ENCODE measurements at places on chromosomes 4 and X.

DNA sequence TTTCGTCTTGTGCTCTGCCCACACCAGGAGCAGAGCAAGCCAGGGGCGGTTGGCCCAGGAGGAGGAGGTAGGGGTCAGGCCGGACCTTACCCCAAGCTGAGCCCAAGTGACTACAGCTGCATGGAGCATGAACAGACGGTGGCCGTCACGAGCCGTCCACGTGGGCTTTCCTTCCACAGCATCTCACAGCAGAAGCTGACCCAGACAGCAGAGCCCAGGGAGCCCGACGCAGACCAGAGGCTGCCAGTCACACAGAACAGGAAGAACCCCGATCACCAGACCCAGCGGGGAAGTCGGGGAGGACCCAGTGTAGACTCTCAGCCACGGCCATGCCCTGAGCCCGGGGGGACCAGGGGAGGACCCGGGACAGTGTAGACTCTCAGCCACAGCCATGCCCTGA, 58.0 kb downstream of the FAM53A start:
- no peak for DNase-seq

DNA sequence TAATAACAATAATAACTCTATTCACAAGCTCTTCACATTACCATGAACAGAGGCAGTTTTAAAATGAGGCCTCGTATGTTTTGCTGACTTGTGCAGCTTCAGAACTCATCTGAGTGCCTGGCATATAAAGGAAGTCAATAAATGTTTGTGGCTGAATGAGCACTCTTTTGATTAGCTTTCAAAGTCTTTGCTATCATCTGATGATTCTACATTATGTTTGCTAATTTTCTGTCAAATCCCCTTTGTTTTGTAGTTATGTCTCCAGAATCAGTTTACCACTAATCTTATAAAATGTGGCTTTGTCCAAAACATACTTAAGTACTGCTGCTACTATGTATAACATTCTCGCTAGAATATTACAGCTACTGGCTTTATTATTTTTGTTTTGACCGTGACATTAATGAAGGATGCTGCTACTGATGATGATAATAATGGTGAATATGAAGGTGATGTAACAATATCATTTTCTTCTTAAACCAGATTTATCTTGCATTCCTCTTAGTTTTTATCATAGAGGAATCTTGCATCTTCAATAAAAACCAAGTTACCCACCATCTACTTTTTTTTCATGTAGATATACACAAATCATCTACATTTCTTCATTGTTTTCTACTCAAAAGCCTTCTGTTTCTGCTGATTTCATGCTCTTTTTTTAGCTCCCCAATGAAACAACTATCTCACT, 384.5 kb downstream of the NAF1 start:
- no peak for DNase-seq

GRCh38 chrX:148290931-148291330, 209.5 kb upstream of the AFF2 start:
- DNase-seq = no peak

GRCh38 chr4:1460967-1461868, 55.0 kb upstream of the NKX1-1 start:
- DNase-seq = no peak

- DNase-seq = no peak
Observed at GRCh38 chrX:10783451-10783995, 163.1 kb upstream of the MID1 start.

DNA sequence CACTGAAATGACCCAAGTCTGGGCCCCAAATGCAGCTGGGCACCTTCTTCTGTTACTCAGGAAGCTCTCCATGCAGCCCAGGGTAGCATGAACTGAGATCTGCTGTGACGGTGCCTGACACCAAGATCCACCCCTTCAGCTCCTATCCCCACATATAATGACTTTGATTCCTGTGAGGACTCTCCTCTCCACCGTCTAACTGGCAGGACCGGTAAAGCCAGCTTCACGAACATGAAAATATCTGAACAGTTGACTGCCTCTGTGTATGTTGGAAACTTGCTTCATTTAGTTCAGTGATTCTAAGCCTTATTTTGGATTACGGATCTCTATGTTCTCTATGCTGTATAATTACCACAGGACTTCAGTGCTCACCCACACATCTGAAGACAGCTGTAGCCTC, 115.5 kb upstream of the TMEM150C start:
- DNase-seq = no peak
